ENCODE measurements at places on chromosomes 7 and 10.
A peak's percentile ranks its signal among the peaks of the same experiment; 100 is the strongest.

DNA sequence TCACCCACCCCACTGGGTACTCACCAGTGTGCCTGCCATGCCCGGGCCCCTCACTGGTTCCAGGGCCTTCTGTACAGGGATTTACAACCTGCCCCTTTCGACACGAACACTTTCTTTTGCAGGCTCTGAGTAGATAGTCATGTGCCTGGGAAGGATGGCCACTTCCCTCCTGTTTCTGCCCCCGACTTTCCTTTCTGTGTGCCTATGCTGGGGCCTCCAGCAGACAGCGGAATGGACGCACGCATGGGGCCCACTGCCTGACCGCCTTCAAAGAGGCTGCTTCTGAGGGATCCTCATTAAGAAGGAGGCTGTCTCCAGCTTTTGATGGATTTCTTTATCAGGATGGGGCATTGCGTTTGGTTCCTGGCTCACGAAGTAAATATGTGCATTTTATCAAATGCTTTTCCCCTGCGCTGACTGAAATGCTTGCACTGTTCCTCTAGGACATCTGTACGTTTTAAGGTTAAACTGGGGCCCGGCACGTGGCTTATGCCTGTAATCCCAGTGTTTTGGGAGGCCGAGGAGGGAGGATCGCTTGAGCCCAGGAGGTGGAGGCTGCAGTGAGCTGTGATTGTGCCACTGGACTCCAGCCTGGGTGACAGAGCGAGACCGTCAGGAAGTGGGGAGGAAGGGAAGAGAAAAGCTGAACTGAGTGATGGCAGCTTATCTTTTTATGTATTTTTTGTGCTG is 29.4 kb upstream of the NKX6-2 start:
- DNase-seq = no peak

DNA sequence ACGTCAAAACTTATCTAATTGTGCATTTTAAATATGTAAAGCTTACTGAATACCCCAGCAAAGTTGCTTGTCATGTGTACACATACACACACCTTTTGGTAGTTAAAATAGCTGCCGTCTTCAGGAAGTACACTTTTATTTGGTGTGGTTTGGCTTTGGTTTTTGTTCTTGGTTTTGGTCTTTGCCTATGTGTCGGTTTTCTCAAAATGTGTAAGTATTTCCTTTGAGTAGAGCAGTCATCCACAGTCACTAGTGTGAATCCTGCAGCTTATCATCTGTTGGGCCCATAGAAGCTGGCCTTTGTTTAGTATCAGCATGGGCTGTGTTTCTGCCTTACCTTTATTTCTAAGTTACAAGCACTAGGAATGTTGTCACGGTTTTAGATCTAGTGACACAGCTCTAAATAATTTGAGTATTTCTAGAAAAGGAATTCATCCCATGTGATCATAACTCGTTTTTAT is 35.3 kb downstream of the NET1 start:
- DNase-seq = no peak

DNA sequence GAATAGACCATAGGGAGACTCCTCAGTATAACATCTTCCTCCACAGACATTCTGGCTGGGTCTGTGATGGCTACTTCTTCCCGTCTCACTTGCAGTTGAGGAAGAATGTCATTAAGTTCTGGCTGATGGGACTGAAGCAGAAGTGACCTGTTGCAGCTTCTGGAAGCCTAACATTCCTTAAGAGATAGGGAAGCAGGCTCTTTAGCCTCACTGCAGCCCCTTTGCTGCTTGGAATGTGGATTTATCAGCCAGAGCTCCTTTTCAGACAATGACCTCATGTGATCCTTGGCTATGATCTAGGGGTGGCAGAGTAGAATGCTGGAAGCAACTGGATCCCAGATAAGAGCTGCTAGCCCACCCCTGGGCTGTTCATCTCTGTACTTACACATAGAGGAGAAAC is 142.5 kb downstream of the RNF216 start:
- no peak for DNase-seq

DNA sequence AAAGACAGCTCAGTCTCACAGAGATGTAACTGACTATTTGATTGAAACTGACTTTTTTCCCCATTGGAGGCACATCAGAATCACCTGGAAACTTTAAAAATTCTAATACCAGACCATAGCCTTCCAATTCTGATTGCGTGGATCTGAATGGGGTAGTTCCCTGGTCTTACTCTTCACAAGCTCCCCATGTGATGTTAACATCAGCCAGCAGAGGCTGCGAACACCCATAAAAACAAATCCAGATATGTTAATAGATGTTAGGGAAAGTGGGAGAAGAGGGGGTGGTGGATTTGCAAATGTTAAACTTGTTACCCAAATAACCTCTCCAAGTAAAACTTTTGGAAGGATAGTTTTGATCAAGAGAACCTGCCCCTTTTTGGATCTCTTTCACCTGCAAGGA is 1133.4 kb downstream of the CNTNAP2 start:
- no peak for DNase-seq

DNA sequence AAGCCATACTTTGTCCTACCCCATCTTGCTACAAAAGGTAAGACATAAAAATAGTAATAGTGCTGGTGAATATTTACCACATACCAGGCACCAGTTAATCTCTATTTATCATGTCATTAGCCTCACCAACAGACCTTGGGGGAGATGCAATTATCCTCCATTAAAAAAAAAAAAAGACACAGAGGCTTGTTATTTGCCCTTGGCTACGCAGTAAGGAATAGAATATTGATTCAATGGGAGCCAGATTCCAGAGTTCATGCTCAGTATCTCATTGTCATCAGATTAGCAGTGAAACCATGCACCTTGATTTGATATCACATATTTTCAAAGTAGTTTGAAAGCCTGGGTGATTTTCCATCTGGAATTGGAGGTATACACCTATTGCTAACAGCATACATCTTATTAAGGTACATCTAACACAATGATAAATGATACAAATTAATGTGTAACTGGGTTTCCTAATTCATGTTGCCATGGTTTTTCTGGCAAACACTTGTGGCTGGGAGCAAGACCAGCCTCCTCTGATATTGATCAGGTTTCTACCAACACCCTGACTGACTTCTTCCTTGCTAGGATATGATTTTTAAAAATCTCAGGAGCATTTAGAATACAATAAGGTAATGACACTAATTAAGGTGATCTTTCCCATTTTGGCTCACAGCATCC is 67.1 kb upstream of the PRR15 start:
- no peak for DNase-seq

GRCh38 chr7:143205560-143206293 is 16.1 kb upstream of the TAS2R40 start:
- DNase-seq = no peak

DNA sequence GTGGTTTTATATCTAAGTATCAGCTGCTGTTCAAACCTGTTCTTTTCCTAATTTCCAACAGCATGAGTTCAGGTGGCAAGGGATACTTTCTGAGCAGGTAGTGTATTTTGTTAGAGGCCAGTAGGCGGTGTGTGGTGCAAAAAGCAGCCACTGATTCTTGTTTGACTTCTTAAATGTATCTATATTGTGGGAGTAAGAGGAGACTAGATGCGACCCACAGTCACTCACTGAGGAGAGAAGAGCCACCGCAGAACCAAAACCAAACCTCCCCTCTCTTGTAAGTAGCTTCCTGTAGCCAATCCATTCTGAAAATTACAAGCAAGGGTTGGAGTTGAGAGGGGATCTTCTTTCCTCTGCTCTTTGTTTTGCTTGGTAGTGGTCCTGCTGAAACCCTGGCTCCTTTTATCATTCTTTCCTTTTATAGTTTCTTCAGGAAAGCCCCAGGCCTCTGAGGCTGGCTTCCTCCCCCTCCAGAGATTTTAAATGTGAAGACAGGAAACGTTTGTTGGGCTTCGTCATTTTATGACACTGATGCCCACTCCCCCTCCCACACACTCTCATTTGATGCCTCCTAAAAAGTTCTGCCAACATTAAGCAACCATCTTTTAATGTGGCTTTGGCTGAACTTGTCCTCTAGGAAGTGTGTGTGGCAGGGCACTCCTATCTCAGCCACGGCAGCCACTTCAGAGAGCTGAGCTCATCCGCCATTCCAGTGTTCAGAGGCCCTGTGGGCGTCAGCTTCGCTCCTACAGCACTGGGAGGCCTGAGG is 566.0 kb downstream of the SUGCT start:
- no peak for DNase-seq

- DNase-seq = no peak
Measured at GRCh38 chr10:29524720-29525119, 110.1 kb downstream of the SVIL start.

DNA sequence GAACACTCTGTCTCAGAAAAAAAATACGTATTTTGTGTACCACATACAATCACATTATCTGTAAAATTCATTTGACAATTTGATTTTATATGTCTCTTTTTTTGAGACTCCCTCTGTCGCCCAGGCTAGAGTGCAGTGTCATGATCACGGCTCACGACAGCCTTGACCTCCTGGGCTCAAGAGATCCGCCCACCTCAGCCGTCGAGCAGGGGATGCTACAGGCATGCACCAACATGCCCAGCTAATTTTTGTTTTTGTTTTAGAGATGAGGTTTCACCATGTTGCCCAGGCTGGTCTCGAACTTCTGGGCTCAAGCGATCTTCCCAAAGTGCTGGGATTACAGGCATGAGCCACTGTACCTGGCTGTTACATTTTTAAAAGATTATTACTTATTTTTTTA is 11.6 kb upstream of the BAZ1B start:
- DNase-seq = no peak

GRCh38 chr10:51950371-51950995 is 251.1 kb upstream of the CSTF2T start:
- no peak for DNase-seq

DNA sequence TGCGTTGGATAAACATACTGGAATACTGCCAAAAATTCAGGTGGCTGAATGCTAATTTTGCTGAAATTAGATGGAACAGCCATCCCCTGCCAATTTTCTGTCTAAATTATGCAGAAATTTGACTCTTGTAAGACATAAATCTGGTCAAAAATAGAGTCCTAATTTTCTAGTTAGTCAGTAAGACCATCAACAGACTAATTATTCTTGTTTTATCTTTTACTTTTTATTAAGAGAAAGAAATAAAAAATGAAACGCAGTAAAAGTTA is 110.3 kb upstream of the GATA3 start:
- DNase-seq = no peak

DNA sequence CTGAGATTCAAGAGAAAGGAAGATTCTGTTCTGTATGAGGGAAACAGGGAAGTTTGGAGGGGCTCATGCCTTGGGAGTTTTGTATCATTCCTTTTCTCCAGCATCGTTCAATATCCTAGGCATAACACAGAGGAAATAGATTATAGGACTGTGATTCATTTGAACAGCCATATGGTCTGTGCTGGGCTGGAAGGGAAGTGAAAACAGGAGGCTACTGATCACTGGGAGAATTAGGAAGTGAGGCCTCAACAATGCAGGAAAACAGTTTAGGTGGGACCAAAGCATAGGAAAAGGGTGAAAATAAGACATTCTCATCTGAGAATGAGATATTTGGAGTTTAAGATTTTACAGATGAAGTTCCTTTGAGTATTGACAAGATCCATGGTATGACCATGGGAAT is 70.7 kb upstream of the MKX start:
- DNase-seq = no peak

DNA sequence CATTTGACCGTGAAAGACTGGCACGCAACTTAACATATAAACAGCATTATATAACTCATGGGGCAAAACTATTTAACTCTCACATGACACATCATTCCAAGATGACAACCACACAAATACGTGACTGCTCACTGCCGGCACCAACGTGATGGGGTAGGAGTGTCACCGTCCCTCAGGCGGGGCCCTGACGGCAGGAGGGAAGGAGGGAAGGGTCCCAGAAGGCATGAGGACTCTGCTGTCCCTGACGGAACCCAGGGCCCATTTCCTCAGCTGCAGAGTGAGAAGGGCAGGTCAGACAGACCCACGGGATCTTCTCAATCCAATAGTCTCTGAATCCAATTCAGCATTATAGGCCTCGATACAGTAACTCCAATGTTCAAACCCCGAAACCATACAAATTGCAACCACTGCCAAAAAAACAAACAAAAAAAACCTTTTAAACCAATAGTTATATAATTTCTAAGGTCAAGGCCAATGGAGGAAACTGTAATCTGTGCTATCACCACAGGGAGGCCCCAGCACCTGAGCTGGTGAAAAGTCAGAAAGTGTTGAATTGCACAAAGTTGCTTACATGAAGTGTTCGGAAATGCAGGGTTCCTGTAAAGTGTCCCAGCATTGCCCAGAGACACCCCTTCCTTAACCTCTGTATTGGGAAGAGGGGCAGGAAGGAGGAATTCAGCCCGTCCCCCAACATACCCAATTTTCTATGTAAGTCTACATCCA is 137.4 kb downstream of the TNS3 start:
- DNase-seq = no peak

- DNase-seq = no peak
Measured at GRCh38 chr7:131110297-131111080, 217.2 kb upstream of the MKLN1 start.

- no peak for DNase-seq
Measured at GRCh38 chr7:111736552-111736874, 174.2 kb upstream of the IMMP2L start.

GRCh38 chr7:121023683-121024511 is 35.4 kb downstream of the CPED1 start:
- peak; percentile 24 for DNase-seq

DNA sequence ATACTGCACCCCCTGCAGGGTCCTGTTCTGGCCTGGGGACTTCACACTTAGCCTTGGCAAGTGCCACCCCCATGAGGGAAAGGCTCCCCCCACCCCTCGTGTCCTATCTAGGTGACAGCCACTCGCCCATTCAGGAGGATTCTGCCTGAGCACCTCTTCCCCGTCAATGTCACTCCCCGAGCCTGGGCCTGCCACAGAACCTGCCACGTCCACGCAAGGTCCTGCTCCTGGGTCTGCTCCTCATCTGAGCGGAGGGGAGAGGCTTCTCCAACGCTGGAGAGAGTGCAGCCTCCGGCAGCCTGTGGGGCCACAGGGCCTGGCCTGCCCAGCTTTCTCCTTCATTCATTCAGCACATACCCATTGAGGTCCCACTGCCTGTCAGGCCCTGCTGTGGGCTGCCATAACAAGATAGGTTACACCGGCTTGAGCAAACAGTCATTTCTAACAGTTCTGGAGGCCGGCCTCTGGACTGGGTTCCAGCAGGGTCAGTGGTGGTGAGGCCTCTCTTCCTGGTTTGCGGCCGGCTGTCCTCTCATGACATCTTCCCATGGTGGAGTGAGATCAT is 92.0 kb upstream of the RET start:
- DNase-seq = no peak

DNA sequence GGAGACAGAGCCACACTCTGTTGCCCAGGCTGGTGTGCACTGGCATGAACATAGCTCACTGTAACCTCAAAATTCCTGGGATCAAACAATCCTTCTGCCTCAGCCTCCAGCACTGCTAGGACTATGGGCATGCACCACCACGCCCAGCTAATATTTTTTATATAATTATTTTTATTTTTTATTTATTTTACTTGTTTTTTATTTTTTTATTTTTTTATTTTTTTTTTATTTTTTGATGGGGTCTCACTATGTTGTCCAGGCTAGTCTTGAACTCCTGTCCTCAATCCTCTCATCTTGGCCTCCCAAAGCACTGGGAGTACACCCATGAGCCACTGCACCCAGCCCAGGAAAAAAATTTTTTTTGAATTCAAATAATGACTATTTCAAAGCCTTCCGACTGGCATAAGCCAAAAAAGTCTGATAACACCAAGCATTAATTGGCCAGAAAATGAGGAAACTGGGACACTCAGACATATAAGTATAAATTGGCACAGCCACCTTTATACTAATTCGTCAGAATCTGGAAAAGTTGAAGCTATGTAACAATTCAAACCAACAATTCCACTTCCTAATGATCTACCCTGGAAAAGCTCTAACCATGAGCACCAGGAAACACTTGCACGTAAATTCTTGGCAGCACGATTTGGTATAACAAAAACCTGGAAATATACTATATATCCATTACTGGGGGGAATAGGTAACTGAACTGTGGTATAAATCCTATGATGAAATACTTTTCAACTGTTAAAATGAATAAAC is 6.3 kb downstream of the ZC3HAV1 start:
- DNase-seq = no peak

Measured in NCI-H526 treated with DMSO at 0.1 percent for 48 hours (cell line).